ENCODE measurements at places on chromosomes 5 and 9.
A peak's percentile ranks its signal among the peaks of the same experiment; 100 is the strongest.

GRCh38 chr9:87433853-87434252, 63.8 kb upstream of the DAPK1 start:
- no peak for DNase-seq

DNA sequence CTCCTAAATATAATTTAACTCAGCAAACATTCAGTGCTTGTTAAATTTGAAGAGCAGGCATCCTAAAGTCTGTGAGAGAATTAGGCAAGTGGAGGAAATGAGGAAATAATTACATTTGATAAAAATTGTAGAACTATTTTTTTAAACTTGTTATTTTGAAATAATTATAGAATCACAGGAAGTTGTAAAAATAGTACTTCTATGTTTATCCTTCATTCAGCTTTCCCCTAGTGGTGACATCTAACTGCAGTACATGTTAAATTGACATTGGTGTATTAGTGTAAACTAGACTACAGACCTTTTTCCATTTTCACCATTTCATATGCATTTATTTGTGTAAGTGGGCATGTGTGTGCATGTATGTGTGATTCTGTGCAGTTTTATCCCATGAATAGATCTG, 51.6 kb downstream of the F2RL2 start:
- DNase-seq: no peak

DNA sequence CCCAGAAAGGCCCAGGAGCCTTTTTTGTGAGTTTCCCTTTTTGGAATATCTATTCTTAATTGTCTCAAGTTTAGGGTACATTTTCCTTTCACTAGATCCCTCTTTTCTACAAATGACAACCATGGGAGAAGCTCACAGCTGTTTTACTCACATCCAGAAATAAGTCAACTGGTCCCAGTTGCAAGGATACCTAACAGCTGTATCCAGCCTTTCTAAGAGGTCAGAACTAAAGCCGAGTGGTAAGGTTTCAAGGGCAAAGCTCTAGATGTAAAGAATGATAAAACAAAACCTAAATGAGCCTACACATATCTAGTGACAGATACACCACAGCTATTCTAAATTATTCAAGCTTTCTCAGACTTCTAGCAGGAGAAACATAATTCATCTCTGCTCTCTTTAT, 4.4 kb downstream of the FGF10 start:
- DNase-seq: no peak

DNA sequence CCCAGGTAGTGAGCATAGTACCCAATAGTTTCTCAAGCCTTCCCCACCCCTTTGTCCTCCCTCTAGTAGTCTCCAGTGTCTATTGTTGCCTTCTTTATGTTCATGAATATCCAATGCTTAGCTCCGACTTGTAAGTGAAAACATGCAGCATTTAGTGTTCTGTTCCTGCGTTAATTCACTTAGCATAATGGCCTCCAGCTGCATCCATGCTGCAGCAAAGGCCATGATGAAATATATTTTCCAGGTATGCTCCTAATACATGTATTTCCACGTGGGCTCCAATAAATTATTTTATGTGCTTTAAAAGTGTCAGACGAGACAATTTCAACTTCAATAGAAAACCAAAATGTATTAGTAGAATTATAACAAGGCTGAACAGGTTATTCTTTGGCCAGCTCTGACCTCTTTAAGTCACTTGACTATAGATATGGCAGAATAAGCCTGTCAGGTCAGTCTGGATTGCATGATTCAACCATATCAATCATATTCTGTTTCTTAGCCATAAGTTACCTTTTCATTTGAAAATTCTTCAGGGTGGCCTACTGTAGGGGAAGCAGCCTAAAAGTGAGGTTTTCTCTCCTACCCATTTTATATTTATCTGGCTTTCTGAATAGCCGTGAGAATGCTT, 2291.6 kb upstream of the WWC1 start:
- no peak for DNase-seq

- DNase-seq: no peak
Measured at GRCh38 chr5:112794410-112794809, 56.7 kb downstream of the APC start.

DNA sequence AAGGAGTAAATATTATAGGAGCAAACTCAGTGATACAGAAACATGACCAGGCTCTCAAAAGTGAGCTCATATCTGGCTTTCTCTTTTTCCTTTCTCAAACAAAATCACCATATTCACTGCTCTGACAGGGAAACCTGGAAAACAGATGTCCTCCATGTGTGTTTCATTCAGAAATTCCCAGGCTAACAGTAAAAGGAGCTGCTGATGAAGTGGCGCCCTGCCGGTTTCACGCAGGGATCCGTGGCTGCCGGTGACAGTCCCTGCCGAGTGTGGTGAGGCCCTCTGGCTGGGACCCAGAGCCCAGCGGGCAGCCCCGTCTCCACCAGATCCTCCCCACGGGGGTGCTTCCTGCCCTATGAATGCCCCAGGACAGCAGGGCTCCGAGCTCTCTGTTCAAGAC, 208.1 kb downstream of the GNA14 start:
- peak; percentile 57 for DNase-seq

GRCh38 chr5:174166231-174167079, 120.9 kb downstream of the NSG2 start:
- DNase-seq: no peak

- peak; percentile 14 for DNase-seq
Measured at GRCh38 chr5:61991866-61992265, 314.1 kb upstream of the KIF2A start.
